ENCODE measurements at places on chromosomes 7 and 10.

- DNase-seq, result no peak
Measured at GRCh38 chr7:26439521-26440232, 148.0 kb downstream of the SNX10 start.

DNA sequence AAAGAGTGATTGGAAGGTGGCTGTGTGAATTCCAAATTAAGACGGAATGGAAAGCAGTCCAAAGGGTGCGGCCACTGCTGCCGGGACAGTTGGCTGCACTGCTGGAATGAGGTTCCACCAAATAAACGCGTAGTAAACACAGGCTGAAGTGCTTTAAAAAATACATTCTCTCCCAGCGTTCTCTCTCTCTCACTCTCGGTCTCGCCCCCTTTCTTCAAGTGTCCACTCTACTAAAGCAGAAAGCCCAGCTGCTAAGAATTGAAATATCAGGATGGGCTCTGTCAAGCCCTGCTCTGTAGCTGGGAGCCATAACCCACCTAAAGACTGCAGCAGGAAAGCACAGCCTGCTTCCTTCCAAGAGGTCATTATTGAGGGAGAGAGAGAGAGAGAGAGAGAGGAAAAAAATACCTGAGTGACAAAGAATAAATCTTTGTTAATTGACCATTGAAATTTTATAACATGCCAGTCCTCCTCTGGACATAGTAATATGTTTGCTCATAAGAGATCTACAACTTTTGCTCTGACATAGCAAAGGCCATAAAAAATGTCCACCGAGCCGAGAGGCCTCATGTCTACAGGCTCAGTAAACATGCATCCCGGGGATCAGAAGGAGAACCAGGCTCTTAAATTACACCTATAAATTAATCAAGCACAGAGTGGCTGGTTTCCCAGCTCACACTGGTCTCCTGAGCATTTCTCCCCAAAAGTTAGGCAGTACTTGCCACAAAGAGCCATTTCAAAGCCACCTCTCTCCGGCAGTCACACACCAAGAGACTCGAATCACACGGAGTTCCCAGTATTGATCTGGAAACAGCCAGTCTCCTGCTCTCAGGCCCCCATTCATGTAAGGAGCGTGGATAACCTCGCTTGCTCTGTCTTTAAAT is 72.8 kb downstream of the FGFR2 start:
- DNase-seq, result no peak

GRCh38 chr7:127731431-127732080 is 79.6 kb downstream of the SND1 start:
- no peak for DNase-seq

DNA sequence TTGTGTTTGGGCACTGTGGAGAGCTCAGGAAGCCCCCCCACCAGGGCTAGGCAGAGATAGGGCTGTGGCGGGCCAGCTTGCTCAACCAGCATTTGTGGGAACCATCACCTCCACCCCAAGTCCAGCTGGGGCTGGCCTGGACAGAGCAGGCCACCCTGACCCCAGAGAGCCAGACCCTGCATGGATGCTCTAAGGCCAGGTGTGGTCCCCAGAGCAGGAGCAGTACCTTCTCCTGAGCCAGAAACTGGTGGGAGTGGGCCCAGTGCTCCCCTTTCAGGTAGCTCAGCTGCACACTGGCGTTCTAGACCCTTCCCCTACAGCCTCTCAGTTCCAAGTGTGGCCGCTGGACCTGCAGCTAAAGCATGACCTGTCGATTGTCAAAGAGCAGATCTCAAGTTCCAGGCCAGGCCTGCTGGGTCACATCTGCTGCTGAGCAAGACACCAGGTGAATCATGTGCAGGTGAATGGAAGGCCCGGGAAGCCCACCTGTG is 57.2 kb downstream of the RASGEF1A start:
- no peak for DNase-seq

- DNase-seq, result no peak
Measured at GRCh38 chr10:718143-718700, 28.8 kb upstream of the DIP2C start.

GRCh38 chr10:58820386-58820785 is 307.7 kb downstream of the BICC1 start:
- no peak for DNase-seq

GRCh38 chr7:137846827-137847567 is at the start of gene DGKI:
TSS of gene DGKI (minus strand) at chr7:137846974.
- no peak for DNase-seq

DNA sequence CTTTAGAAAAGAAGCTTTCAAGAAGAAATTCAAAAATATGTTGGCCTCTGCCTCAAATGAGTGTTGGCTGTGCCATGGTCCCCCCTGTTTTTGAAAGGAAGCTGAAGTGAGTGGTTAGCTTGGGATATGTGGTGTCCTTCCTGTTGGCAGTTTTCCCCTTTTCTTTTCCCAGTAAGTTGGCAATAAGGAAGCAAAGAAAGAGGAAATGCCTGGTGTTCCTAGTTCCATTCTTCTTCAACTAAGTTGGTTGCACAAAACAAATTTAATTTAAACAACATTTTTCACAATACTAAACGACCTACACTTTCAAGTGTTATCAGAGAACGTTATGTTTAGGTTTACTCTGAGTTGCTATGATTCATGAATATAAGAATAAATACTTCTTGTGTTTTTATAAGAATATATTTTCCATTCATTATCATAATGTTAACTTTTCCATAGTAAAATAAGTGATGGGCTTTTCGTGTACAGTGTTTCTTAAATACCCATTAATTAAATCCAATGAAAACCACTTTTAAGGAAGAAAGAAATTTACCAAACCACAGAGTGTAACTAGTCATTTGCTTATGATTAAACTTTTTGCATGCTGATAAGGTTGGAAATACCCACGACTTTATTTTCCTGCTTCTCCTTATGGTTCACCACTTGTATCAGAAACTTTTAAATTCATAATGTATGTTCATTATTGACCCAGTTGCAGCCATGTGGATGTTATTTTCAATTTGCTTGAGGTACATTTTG is 7.7 kb downstream of the HDAC9 start:
- no peak for DNase-seq

GRCh38 chr10:133199992-133200611 is 29.9 kb upstream of the UTF1 start:
- no peak for DNase-seq

Measured in stimulated activated CD8-positive, alpha-beta memory T cell treated with anti-CD3 and anti-CD28 coated beads, Interleukin-7, amount 100 ng/mL, for 48 hours (primary cell).